ENCODE measurements at places on chromosomes 4 and X.
A peak's percentile ranks its signal among the peaks of the same experiment; 100 is the strongest.

- H3K27me3 ChIP-seq, result no peaks in the 10 kb centered on the region
- H3K36me3 ChIP-seq, result no peaks in the 10 kb centered on the region
- H3K27ac ChIP-seq, result no peak overlapping the region
- H3K4me3 ChIP-seq, result no peak overlapping the region
- no peaks in the 10 kb centered on the region for H3K4me1 ChIP-seq
Measured at GRCh38 chrX:102979536-102979935, 42.5 kb downstream of the RAB40AL start.

DNA sequence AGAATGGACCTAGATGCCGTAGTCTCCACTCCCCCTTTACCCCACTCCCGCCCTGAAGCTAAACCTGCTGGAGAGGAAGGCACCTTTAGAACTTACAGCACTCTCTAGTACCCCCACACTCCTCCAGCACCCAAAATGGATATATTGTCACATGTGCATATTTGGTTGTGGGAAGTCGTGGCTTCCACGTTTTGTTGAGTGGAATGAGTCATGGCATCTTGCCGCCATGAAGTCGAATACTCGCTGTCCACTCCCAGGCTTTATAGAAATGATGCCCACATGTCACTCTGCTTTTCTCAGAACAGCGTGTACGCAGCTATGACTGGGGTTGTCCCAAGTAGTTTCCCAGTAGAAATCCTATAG is 545 bp downstream of the ABCE1 start:
- H3K36me3 ChIP-seq, result peaks cover 9% of the 10 kb centered on the region
- H3K4me3 ChIP-seq, result peak overlapping the region; percentile 95
- DNase-seq, result no peak
- H3K27me3 ChIP-seq, result no peaks in the 10 kb centered on the region

DNA sequence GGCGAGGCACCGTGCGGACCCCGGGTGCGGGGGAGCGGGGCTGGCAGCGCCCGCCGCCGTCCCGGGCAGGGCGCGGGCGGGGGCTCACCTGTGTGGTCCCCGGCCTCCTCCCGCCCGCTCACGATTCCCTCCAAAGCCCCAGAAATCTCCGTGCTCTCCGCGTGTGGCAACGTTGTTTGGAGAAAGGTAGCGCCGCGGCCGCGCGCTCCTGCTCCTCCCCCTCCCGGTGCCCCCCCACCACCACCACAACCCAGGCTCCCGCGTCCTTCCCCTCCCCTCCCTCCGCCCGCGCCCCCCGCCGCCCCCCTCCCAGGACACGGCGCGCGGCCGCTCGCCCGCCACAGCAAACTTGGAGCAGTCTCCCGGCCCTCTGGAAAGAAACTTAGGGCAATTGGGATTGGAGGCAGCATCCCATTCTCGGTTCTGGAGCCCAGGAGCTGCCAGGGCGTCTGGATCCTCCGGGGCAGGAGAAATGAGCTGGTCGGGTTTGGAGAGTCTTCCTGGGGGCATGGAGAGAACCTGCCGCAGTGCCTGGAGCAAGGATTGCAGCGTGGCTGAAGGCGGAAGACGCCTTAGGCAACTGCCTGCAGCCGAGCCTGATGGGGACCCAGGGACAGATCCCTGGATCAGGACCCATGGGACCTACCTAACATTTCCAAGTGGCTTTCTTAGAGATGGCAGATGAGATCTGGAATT is 855 bp downstream of the KLF3 start:
- H3K36me3 ChIP-seq, result no peaks in the 10 kb centered on the region
- no peak for DNase-seq
- peak overlapping the region; percentile 87 for H3K4me3 ChIP-seq
- H3K27me3 ChIP-seq, result no peaks in the 10 kb centered on the region

GRCh38 chr4:54041100-54041499 is 23.3 kb downstream of the CHIC2 start:
- DNase-seq, result no peak
- H3K4me3 ChIP-seq, result no peak overlapping the region
- peaks cover 7% of the 10 kb centered on the region for H3K4me1 ChIP-seq
- peaks cover 32% of the 10 kb centered on the region for H3K36me3 ChIP-seq
- H3K27ac ChIP-seq, result no peak overlapping the region

- no peak overlapping the region for H3K4me3 ChIP-seq
- H3K27me3 ChIP-seq, result no peaks in the 10 kb centered on the region
- no peak for DNase-seq
- H3K4me1 ChIP-seq, result no peaks in the 10 kb centered on the region
Measured at GRCh38 chr4:156568484-156568883, 403.1 kb downstream of the PDGFC start.

- H3K4me3 ChIP-seq, result no peak overlapping the region
- no peak overlapping the region for H3K27ac ChIP-seq
- H3K4me1 ChIP-seq, result peaks cover 11% of the 10 kb centered on the region
- peaks cover 25% of the 10 kb centered on the region for H3K36me3 ChIP-seq
- H3K27me3 ChIP-seq, result peaks cover 2% of the 10 kb centered on the region
- no peak for DNase-seq
Measured at GRCh38 chr4:3376266-3376665, 65.5 kb upstream of the HGFAC start.

- H3K4me1 ChIP-seq, result no peaks in the 10 kb centered on the region
- H3K4me3 ChIP-seq, result no peak overlapping the region
- no peak overlapping the region for H3K27ac ChIP-seq
- no peak for DNase-seq
- H3K27me3 ChIP-seq, result peaks cover 17% of the 10 kb centered on the region
Measured at GRCh38 chr4:40969501-40969900, 219.7 kb downstream of the NSUN7 start.

DNA sequence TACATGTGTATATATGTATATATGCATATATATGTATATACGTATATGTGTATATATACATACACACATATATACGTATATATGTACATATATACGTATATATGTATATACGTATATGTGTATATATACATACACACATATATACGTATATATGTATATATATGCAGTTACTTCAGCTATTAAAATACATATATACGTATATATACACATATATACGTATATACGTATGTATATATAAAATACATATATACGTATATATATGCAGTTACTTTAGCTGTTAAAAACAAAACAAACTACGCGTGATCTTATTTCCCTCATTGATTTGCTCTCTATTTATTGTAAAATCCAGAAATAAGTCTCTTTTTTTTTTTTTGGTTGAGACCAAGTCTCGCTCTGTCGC is 13.9 kb downstream of the TXK start:
- H3K4me1 ChIP-seq, result no peaks in the 10 kb centered on the region
- DNase-seq, result no peak
- no peak overlapping the region for H3K4me3 ChIP-seq
- peaks cover 7% of the 10 kb centered on the region for H3K27me3 ChIP-seq

DNA sequence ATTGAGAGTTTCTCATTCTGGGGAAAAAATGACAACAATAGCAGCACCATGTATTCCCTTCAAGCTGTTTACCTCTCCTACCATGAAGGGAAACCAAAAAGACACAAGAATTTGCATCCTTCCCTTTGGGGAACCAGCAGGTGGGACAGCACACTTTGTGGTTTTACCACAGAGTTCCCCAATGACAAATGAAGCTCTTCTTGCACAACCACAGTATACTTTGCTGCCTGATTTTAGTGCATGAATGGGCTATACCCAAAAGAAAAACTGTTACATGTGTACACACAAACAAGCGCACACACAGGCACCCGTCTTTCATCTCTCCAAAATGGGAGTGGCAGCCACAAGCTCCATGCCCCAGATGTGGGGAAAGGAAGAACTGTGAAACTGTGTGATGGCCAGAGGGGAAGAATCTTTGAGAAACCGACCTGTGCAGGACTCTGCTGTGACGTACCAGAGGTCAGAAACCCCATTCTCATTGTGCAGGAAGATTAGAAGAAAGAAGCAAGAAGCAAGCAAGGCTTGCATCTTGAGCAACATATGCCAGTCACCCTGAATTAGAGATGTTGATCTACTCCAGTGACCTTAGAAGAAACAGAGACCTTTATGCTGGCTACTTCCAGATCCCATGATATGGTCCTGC is 2.7 kb upstream of the MAML3 start:
- peak overlapping the region; percentile 84 for H3K4me3 ChIP-seq
- DNase-seq, result peak; percentile 79
- H3K36me3 ChIP-seq, result no peaks in the 10 kb centered on the region
- peaks cover 10% of the 10 kb centered on the region for H3K27me3 ChIP-seq

- H3K4me3 ChIP-seq, result no peak overlapping the region
- H3K27me3 ChIP-seq, result no peaks in the 10 kb centered on the region
- DNase-seq, result no peak
- no peaks in the 10 kb centered on the region for H3K36me3 ChIP-seq
Measured at GRCh38 chr4:85457752-85458467, 17.0 kb upstream of the ARHGAP24 start.

DNA sequence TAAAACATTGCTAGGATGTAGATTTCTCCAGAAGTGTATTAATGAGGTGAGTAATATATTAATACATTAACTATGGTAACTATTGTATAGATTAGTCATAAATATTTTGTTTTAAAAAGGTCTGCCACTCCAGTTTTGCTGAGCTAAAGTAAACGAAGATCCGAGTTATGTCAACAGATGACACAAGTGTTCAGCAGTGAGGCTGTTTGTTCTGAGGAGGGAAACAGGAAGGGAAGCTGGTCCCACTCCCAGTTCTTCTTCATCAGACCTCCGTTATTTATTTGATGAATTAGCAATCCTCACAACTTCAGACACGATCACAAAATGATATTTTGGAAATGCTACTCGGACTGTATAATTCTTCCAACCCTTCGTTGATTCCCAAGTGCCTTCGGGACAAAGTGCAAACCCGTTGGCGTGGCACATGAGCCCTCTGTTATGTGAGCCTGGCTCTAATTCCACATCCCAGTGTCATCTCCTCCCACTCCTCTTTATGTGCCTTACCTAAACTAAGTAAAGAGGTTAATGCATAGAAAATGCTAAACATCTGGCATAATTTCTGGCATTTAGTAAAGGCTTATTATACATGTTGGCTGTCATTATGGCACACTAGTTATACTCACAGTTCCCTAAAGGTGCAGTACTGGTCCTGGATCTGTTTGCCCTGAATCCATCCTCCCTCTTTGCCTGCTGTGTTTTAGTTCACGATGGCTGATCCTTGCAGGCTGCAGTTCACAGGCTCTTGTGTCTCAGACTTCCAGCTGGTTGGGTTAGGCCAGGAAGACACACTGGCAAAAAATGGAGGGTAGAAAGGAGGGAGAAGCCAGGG is 190.6 kb upstream of the LNX1 start:
- H3K27me3 ChIP-seq, result peaks cover 14% of the 10 kb centered on the region
- H3K36me3 ChIP-seq, result no peaks in the 10 kb centered on the region
- H3K4me1 ChIP-seq, result no peaks in the 10 kb centered on the region
- H3K4me3 ChIP-seq, result no peak overlapping the region
- DNase-seq, result no peak

GRCh38 chr4:161419822-161420221 is 744.0 kb downstream of the FSTL5 start:
- no peaks in the 10 kb centered on the region for H3K36me3 ChIP-seq
- no peaks in the 10 kb centered on the region for H3K27me3 ChIP-seq
- DNase-seq, result no peak
- no peak overlapping the region for H3K4me3 ChIP-seq
- H3K4me1 ChIP-seq, result no peaks in the 10 kb centered on the region

DNA sequence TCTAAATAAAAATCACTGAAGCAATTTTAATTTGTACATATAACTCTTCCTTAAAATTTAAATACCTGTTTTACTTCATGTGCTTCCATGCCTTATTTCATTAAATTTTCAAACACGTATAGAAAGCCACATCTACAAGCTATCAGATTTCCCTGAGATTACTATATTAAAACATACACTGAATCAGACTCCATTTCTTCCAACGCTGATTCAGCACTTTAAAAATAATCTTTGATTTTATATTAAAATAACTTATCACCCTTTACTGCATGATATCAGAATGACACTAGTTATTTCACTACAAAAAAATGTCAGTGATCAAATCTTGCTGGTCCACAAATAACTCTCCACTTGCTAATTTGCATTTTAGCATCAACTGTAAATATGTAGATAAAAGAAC is 550.8 kb downstream of the IL1RAPL1 start:
- H3K27me3 ChIP-seq, result no peaks in the 10 kb centered on the region
- no peaks in the 10 kb centered on the region for H3K36me3 ChIP-seq
- H3K4me3 ChIP-seq, result no peak overlapping the region

DNA sequence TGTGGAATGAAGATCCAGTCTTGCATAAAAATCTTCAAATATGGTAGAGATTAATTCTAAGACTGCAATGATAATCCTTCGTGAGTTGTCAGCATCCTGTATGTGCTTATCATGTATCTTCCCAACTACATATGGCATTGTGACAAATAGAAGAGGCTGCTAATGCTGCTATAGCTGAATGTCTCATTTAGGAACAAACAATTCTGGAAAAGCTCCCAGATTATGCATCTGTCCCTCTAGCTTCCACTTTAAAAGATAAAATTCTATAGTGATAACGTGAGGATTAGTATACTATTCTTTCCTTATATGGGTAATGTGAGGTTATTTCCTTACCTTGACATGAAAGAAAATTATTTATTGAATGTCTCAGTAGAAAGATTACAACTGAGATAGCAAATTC is 930.9 kb downstream of the DMD start:
- DNase-seq, result no peak
- no peak overlapping the region for H3K4me3 ChIP-seq
- no peaks in the 10 kb centered on the region for H3K27me3 ChIP-seq
- no peak overlapping the region for H3K27ac ChIP-seq
- H3K36me3 ChIP-seq, result no peaks in the 10 kb centered on the region

DNA sequence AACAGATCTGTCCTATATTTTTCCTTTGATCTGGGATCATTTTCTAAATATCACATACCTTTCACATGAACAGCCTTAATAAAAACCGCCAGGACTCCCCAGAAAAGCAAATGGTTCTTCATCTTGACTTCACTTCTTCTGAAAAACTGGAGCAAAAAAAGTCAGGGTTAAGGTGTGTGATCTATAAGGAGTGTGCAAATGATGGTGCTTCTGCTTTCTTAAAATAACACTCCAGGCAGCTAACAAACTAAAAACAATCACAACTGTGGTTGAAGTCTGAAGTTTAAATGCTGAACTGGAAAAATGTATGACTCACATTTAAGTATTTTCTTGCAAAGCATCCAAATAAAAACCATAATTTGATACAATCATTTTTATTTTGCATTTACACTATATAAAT is at the start of gene JCHAIN:
JCHAIN (minus strand) TSS at position 140 of the 400 bp plus-strand sequence; CDS start at position 122, 18 bp downstream.
- peak within 1 kb of the TSS; percentile 89 for H3K27ac ChIP-seq
- H3K36me3 ChIP-seq, result peaks cover 3% of the 10 kb centered on the region
- DNase-seq, result no peak

GRCh38 chr4:186158966-186159365 is 32.4 kb upstream of the CYP4V2 start:
- H3K27me3 ChIP-seq, result peaks cover 19% of the 10 kb centered on the region
- no peaks in the 10 kb centered on the region for H3K4me1 ChIP-seq
- DNase-seq, result no peak

- H3K4me3 ChIP-seq, result no peak overlapping the region
- H3K36me3 ChIP-seq, result no peaks in the 10 kb centered on the region
- no peak for DNase-seq
- H3K4me1 ChIP-seq, result no peaks in the 10 kb centered on the region
- H3K27ac ChIP-seq, result no peak overlapping the region
Measured at GRCh38 chr4:69957209-69957608, 8.3 kb downstream of the CSN2 start.

DNA sequence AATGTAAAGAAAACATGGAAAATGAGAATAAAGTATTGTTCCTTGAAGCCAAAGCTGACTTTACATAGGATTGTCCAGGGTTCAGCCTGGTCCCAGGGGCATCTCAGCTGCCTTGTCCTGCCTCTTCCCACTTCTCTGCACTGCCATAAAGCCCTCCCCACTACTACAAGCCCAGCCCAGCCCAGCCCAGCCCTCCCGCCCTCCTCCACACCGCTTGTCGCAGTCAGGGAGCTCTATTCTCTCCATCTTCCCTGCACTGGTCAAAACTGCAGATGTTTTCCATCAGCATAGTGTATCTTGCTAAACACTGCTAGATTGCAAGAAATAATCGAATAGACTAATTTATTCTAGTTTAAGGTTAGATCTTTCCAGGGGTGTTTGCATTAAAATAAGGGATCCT is 100.3 kb downstream of the TENM3 start:
- DNase-seq, result no peak
- peaks cover 11% of the 10 kb centered on the region for H3K27me3 ChIP-seq
- H3K27ac ChIP-seq, result no peak overlapping the region

Data from naive B cell (primary cell).